ENCODE measurements at places on chromosomes 11 and 22.

- no peak for DNase-seq
Observed at GRCh38 chr22:47177334-47177815, 414.9 kb downstream of the TBC1D22A start.

DNA sequence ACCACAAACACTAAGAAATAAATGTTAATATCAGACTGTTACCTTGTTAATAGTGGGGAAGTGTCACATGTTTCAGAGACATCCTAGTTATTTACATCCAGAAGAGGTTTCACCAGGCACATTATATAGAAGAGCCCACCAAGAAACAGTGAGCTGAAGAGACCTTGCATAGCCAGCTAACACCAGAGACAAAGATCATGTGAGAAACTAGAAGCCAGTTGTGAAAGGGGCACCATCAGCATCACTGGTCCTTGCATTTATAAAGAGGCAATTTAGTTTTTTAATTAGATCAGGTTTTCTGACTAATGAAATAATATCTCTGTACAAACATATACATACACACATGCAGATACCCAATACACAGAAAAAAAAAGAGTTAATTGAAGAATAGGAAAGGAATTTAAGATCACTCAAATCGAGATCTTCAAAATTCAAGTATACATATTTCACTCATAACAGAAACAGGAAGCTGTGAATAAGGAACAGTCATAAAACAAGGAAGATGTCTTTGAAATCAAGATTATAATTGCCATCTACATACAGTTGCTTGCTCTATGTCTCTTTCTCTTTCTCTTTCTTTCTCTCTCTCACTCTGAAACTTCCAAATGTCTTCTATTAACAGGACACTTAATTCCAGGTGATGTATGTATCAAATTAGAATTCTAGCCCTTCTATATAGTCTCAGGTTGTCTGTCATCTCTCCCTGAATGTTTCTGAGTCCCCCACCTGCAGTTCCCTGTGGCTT, 348.7 kb downstream of the ETS1 start:
- DNase-seq = no peak

DNA sequence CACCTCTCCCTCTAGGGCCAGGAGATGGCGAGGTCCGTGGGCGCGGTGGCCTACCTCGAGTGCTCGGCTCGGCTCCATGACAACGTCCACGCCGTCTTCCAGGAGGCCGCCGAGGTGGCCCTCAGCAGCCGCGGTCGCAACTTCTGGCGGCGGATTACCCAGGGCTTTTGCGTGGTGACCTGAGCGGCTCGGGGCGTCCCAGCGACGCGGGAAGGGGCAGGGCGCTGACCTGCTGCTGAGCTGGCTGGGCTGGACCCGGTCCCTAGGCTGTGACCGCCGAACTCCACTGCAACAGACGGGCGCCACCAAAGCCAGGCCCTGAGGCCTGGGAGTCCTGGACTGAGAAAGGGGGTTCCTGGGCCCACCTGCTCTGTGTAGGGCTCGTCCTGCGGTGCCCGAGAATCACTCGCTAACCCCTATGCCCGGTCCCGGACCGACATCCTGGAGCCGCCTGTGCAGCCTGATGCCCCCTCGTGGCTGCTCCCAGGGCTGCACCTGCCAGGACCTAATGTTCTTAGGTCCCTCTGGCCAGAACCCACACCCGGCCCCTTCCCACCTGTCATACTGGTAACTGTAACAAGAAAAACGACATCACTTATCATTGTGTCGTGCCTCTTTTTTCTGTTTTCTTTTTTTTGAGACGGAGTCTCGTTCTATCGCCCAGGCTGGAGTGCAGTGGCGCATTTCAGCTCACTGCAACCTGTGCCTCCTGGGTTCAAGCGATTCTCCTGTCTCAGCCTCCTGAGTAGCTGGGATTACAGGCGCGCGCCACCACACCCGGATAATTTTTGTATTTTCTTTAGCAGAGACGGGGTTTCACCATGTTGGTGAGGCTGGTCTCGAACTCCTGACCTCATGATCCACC, 15.0 kb downstream of the RHOD start:
- DNase-seq = no peak

- peak; percentile 49 for DNase-seq
Observed at GRCh38 chr22:29821291-29822016, 16.6 kb downstream of the ASCC2 start.

DNA sequence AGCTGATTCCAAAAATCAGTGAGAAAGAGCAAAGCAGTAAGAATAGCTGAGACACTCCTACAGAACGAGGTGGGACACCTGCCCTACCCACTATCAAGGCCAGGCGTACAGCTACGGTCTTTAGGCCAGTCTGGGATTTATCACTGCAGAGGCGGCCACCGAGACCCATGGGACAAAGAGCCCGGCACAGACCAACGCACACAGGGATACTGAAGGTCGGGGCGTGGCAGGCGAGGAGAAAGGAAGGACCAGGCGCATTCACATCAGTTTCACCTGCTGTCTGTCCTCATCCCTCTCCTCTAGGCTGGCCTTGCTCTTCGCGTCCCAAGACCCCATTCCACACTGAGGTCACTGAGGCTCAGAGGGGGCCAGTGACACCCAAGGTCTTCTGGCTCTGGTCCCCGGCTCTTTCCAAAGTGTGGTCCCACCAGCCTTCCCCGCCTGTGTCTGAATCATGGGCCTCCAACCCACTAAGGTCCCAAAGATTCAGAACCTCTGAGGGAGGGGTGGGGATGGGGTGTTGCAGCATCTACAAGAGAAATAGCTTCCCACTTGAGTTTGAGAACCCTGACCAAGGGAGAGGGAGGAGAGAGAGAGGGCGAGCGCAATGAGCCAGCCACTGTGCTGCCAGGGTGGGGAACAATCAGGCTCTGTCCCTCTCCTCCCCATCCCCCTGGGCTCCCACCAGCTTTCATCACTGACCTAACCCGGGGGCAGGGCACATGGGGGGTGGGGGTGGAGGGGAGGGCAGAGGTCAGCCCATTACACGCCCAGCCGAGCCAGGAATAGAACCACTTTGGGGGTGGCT, 7.2 kb upstream of the PICK1 start:
- no peak for DNase-seq

DNA sequence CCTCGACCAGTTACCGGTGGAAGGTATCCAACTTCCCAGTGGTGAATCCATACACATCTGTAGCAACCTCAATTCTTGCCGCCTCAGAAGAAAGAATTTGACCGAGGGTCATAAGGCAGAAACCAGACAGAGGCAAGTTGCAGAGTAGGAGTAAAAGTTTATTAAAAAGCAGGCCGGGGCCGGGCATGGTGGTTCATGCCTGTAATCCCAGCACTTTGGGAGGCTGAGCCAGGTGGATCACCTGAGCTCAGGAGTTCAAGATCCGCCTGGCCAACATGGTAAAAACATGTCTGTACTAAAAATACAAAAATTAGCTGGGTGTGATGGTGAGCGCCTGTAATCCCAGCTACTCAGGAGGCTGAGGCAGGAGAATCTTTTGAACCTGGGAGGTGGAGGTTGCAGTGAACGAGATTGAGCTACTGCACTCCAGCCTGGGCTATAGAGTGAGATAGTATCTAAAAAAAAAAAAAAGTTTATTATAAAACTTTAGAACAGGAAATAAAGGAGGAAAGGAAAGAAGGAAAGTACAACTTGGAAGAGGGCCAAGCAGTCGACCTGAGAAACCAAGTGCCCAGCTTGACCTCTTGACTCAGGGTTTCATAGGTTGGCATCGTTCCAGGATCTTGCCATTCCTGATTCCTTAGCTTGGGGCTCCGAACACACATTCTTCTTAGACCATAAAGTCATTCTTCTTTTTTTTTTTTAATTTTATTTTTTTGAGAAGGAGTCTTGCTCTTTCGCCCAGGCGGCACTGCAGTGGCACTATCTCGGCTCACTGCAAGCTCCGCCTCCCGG, 27.8 kb downstream of the RGL4 start:
- no peak for DNase-seq

DNA sequence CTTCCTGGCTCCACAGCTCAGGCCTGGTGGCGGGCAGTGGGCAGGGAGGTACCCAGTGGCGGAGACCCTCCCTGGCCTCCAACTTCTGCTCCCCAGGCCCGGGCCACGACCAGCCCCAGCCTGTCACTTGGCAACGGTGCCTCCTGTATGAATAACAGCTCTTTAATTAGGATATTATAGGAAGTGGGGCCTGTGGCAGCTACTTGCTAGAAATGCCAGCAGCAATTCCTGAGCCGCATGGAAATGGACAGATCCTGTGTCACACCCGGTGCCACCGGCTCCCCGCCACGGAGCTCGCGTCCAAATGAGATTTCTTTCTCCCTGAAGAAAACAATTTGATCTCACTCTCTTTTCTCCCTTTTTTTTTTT, 104.5 kb downstream of the CHST1 start:
- peak; percentile 64 for DNase-seq

GRCh38 chr11:97764605-97765004, 1256.1 kb upstream of the CNTN5 start:
- no peak for DNase-seq

- no peak for DNase-seq
Observed at GRCh38 chr22:31127181-31127772, 4.5 kb downstream of the INPP5J start.

DNA sequence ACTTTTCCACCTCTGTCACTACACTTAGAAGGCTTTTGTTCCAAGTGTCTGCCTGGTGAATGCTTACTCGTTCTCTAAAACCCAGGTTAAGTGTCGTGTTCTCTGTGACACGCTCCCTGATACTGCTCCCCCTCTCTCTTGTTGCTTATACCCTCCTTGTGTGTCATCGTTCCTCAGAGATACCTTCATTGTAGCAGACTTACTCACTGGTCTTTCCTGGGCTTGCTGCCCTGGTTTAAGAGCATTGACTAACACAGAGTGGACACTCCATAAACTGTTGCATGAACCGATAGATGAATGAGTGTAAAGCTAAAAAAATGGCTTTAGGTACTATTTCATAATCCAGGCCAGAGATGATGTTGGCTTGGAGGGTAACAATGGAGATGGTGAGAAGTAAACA, 171.3 kb downstream of the GRIK4 start:
- DNase-seq = no peak

- no peak for DNase-seq
Observed at GRCh38 chr11:72704028-72704782, 30.0 kb upstream of the PDE2A start.

DNA sequence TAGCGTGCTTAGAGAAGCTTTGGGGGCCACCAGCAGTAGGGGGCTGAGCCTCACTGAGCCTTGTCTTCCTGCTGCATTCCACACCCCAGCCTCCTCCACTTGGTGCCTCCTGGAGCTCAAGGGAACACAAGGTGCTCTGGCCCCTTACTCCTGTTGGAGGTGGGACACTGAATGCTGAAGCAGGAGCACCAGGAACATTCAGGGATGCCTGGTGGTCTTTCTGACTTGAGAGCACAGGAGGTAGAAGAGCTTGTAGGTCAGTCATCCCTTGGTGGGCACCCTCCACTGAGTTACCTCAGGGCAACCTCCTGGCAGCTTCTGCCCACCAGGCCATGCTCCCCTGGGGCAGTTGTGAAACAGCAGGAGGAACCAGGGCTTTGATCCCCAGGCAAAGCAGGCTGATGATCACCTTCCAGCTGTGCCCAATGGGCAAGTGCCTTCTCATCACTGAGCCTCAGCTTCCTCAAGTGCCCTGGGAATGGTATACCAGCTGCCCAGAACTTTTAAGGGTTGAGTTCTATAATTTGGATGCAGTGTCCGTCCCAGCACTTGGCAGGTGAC, 50.1 kb downstream of the CABIN1 start:
- DNase-seq = no peak

DNA sequence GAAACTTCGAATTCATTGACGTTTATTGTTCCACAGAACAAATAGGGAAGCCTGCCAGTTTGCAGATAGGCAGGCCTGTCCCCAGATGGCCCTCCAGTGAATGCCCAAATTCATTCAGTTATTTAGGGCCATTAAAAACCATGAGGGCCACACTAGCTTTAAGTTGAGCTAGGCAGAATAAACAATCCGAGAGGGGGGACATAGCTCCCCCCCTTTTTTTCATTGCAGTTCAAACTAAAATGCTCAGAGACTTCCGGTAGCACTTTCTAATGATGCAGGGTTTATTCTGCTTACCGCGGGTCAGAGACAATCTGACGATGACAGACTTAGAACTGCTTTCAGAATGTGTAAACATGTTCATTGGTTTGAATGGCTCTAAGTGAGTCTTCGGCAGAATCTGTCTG, 72.0 kb downstream of the ZBTB16 start:
- DNase-seq = no peak

DNA sequence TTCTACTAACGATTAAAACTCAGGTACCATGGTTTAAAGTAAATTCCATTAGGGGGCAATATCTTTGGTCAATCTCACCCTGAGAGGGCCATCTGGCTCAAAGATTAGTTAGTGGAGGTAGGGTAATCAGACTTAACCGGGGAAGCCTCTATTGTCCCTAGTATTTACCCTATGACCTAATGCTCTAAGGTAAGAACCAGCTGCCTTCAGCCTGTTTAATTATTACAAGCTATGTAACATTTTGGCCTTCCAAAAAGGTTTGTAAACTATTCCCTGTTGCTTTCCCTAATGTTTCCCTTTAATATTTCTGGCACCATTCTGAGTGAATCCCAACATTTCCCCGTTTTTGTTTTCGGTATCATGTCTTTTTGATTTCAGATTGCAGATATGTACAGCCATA, 15.1 kb upstream of the GLYATL1 start:
- DNase-seq = no peak

- DNase-seq = no peak
Observed at GRCh38 chr11:2780850-2781407, 81.1 kb upstream of the KCNQ1OT1 start.

DNA sequence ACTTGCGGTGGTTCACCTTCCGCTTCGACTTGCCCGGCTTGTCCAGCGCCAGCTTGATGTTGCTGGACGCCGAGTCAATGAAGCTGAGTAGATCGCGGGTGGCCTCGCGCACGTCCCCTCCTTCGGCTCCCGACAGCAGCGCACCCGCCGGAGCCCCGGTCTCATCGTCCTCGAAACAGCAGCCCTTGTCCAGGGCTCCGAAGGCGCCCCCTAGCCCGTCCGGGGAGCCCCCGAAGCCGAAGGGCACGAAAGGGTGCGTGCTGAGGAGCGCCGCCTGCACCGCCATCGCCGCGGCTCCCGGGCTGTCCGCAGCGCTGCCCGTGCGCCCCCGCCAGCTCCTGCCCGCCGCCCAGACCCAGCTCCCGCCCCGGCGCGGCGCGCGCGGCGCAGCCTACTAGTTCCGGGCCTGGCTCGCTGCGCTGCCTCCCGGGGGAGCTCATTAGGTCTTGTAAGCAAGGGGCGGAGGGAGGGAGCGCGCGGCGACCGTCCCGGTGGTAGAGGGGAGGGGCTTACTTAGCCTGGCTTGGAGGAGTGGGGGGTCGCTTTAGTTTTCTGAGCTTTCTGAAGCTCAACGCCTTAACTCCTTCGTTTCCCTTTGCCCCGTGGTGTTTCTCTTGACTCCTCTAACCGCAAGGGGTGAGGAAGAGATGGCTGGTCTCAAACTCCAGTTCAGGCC, at the start of gene FAM181B:
TSS of gene FAM181B (minus strand) at position 421 of the 676 bp plus-strand sequence. CDS start at position 286, 135 bp downstream.
- DNase-seq = peak; percentile 89

- no peak for DNase-seq
Observed at GRCh38 chr11:72553706-72554105, 119.4 kb upstream of the CLPB start.

GRCh38 chr11:112222303-112222702, 3.9 kb upstream of the PTS start:
- no peak for DNase-seq

GRCh38 chr22:37557321-37558001, 2.8 kb upstream of the CDC42EP1 start:
- DNase-seq = no peak

- DNase-seq = no peak
Observed at GRCh38 chr22:50473088-50473487, 1.7 kb downstream of the SBF1 start.

Data from NCI-H446 treated with DMSO at 0.1 percent for 48 hours (cell line).